ENCODE measurements at places on chromosomes 3 and 15. TPM values are rescaled to one million over a fixed set of nuclear protein-coding genes. Genes with fewer than 3 reads are reported as not detected.

The IGDCC3 gene
- total RNA-seq: 0.08 TPM

The KBTBD12 gene
- not detected for total RNA-seq

The CCDC9B gene
- 3.0 TPM for total RNA-seq

The SLC27A2 gene
- 0.13 TPM for total RNA-seq
